ENCODE measurements at places on chromosomes 2 and 18.

DNA sequence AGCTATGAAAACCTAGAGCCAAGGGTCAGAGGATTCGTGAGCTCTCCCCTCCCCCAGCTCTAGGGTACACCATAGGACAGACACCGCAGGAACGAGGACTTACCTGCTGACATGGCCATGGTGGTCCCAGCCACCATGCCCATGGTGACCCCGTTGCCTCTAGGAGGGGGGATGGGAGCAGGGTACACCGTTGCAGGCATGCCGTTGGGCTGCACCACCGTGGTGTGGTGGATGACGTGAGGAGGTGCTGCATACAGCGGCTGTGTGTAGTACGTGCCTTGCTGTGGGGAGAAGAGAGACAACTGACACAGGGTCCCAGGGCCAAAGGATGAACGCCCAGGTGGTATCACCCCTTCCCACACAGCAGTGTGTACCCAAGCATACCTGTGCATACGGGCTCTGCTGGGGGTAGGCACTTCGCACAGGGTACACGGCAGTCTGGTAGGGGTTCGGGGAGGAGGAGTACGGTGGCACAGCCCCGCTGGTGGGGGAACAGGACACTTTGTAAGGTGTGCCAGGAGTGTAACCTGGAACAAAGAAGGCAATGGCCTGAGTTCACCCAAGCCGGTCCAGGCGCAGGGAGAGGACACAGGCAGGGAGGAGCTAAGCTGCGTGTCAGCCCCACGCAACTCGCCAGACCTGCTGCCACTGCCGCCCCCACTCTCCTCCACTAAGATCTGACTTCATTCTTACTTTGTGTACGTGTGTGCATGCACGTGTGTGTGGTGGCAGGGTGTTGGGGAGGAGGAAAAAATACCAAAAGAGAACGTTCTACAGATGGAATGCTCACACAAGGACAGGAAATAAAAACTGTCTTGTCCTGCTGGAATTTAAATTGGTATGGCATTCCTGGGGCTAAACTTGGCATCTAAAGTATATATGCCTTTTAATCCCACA is 37.8 kb downstream of the FAM168B start:
- DNase-seq: no peak

- no peak for DNase-seq
Measured at GRCh38 chr18:29084120-29084519, 907.2 kb upstream of the CDH2 start.

- no peak for DNase-seq
Measured at GRCh38 chr2:178108176-178108575, 4.1 kb upstream of the RBM45 start.

GRCh38 chr2:110747522-110748488 is 15.4 kb downstream of the ACOXL start:
- DNase-seq: no peak

DNA sequence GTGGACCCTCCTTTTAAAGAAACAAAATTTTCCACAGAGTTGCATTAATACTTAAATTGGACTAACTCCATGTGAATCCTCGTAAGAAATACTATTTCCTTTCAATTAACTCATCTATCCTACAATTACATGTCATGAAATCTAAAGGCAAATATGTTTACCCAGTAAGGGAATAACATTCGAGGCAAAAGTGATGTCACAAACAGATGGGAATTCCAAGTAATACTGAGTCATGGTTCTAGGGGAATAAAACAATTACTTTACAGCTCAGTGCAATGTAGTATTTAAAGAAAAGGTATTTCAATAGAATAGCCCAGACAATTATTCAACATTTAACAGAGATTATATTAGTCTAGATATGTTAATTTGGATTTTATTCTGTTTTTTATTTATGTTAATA is 205.8 kb downstream of the ZNF385B start:
- DNase-seq: no peak

GRCh38 chr2:12196495-12196894 is 450.1 kb downstream of the LPIN1 start:
- DNase-seq: no peak

- DNase-seq: no peak
Measured at GRCh38 chr2:108825254-108825653, 38.7 kb downstream of the CCDC138 start.

DNA sequence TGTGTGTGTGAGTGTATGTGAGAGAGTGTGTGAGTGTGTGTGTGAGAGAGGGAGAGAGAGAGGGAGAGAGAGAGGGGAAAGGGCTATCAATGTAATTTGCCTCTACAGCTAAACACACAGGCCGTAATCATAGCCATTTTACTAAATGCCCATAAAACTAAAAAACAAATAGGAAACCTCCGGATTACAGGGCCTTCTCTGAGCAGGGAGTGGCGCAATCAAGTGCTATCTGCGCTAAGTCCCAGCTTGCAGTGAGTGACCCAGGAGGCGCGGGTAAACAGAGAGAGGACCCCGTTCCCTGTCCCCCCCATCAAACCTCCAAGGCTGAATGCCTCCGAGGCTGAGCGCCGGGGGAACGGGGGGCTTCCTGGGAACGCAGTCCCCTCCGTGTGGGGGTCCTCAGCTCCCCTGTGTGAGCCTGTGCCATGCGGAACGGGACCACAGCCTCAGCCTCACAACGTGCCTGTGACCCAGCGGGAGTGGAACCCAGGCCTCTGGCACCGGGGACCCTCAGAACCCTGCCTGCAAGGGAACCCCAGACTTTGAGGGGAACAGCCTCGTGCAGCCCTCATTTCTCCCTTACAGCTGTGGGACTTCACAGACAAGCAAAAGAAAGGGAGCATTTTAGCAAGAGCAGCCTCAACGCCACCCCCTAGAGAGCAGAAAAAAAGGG is 54.7 kb upstream of the ID2 start:
- DNase-seq: no peak

- DNase-seq: no peak
Measured at GRCh38 chr2:230931556-230932231, 6.7 kb upstream of the GPR55 start.

DNA sequence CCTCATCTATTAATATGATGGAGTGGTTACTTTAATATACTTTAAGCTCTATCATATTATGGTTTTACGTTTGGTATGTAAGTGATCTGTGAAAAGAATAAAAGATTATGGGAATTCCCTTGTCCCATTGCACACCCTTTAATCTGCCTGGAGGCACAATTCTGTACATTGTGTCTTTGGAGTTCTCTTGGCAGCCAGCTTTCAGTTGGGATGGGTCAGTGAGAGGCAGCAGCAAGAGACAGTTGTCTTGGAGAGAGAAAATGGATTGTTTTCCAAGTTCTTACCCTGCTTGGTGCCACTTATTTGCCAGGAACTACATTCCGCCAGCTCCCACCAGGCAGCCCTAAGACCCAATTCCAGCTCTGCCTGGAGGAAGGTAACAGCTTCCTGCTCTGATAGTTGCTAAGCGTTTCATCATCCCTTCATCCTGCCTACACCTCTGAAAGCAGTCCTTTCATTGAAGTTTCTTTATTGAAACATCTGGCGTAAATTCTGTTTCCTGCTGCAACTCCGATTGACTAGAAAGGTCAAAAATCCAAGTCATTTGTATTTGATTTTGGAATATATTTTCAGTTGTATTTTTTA is 365.2 kb downstream of the AKAIN1 start:
- no peak for DNase-seq

GRCh38 chr2:71457923-71458322 is 4.6 kb downstream of the DYSF start:
- DNase-seq: no peak

DNA sequence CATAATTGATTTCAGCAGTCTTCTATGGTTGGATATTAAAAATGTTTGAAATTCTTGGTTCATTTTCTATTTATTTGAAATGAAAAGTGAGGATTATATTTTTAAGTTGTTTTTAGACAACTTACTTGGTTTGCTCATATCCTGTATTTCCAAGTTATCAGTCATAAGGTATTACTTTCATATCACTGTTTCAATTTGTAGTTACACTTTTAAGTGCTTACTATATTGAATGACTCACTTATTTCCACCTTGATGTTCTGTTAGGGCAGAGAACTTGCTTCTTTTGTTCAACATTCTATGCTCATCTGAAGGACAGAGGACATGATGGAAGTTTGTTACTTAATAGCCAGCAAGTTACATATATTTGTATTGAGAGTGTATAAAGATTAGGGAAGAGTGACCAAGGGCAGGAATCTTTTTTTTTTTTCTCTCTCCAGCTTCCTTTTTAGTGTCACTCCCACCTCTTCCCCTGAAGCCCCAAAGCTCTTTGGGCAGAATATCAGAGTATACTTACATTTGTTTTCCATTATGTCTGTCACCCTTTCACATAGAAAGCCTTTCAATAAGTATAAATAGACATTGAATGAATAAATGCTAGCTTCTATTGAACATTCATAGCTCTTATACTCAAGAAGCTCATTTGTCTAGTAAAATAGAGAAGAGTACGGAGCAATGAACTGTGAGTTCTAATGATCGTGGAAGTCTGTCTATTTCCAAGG is 28.1 kb downstream of the PIK3C3 start:
- DNase-seq: no peak

DNA sequence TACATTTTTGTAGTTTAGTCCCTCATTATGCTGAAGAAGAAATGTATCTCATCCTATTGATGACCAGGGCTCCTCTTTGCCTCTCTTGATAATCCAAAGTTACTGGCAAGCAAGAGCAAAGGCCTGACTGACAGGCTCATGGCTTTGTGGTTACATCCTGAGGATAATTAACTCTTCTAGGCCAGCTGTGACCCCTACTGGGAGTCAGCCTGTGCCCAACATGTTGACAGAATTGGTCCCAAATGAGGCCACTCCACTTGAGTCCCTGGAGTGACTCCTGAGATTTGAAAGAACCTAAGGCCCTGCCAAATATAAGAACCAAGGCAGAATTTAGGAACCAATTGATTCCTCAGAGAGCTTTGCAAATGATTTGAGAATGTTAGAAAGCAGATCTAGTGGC is 973.8 kb upstream of the CELF4 start:
- DNase-seq: no peak

GRCh38 chr2:37674946-37675345 is 3.5 kb upstream of the CDC42EP3 start:
- no peak for DNase-seq

DNA sequence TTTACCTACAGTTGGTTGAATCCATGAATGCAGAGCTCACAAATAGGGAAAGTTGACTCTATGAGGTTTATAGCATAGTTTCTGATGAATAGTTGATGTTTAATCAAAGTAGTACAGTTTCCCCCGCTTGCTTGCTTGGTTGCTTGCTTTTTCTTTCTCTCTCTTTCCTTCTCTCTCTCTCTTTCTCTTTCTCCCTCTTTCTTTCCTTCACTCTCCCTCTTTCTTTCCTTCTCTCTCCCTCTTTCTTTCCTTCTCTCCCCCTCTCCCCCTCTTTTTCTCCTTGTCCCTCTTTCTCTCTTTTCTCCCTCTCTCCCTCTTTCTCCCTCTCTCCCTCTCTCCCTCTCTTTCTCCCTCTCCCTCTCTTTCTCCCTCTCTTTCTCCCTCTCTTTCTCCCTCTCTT is 999.9 kb upstream of the CELF4 start:
- DNase-seq: no peak

- DNase-seq: no peak
Measured at GRCh38 chr18:74331404-74331803, 15.8 kb downstream of the C18orf63 start.

DNA sequence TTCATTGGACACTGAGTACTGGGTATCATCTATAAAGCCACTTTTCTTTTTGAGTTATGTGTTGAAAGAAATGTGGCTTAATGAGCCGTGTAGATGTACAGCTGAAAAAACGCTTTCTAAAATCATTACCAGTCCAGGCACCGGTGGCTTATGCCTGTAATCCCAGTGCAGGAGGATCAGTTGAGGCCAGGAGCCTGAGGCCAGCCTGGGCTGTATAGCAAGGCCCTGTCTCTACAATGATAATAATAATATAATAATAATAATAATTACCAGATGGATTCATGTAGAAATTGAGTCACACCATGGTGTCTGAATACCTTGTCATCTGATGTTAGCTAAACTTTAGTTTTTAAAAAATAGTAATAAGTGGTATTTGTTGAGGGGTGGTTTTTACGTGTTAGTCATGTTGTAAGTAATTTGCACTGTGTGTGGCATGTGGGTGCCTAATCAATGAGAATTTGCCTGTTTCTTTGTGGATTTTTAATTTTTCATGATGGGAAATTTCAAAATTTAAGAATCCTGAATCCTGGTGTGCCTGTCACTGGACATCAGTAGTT is 30.1 kb downstream of the NCK2 start:
- DNase-seq: no peak

- DNase-seq: no peak
Measured at GRCh38 chr2:48717846-48718245, 37.7 kb downstream of the LHCGR start.

- DNase-seq: no peak
Measured at GRCh38 chr2:121735518-121736074, 1.1 kb downstream of the NIFK start.

- DNase-seq: no peak
Measured at GRCh38 chr2:128490321-128490720, 171.7 kb upstream of the HS6ST1 start.

DNA sequence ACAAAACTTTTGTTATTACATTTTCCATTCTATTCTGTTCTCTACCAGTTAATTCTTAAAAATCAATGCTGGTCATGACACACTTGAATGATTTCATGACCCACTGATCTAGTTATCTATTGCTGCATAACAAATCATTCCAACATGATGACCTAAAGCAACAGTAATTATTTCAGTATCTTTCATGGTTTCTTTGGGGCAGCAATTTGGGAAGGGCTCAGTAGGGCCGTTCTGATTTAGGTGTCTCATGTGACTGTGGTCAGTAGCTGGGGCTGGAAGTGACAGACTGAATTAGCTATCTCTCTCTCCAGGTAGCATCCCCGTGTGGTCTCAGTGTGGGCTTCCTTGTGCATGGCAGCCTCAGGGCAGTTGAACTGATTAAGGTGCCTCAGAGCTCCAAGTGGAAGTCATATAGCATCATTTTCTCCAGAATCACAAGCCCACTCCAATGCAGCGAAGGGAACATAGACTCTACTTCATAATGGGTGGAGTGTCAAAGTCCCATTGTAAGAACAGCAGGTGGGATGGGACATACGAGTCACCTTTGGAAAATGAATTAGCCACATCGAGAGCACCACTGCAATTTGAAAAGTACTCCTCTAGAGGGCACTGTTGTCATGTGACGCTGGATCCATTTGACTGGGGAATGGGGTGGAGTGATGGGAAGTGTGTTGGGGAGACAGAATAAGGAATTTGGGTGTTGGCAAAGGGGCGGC is 39.1 kb upstream of the FAM136A start:
- DNase-seq: no peak

GRCh38 chr2:210873631-210874030 is 317.2 kb downstream of the CPS1 start:
- no peak for DNase-seq

DNA sequence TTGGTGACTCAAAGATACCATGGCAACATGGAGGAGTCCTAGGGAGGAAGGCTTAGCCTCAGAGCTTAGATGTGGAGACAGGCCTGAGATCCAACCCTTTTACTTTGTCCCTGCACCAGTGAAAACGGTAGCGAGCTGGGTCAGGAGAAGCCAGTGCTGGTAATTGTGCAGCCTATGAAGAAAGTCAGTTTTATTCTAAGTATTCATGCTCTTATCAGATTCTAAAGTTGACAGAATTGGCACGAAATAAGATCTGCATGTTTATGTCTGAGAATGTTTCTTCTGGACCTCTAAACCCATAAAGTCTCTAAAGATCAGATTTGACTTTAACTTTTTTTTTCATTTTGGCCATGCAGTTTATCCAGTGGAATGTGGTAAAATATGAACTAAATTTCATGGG is 93.8 kb downstream of the SCG2 start:
- no peak for DNase-seq

GRCh38 chr18:25517881-25518715 is 166.1 kb upstream of the ZNF521 start:
- no peak for DNase-seq
